ENCODE measurements at places on chromosomes 5 and 9. TPM values are rescaled to one million over a fixed set of nuclear protein-coding genes. Genes with fewer than 3 reads are reported as not detected.
A peak's percentile ranks its signal among the peaks of the same experiment; 100 is the strongest.

DNA sequence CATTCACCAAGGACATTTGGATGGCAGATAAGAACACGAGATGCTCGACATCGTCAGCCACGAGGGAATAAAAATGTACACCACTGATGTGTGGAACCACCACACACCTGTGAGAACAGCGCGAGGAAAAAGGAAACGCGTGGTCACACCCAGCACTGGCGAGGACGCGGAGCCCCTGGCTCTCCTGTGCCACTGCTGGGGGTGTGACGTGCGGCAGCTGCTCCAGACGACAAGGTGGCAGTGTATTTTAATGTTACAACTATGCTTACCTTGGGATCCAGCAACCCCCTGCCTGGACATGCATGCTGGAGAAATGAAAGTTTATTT lies 13.6 kb upstream of the CEP72 start:
- no peaks in the 10 kb centered on the region for H3K36me3 ChIP-seq
- H3K4me3 ChIP-seq: no peak overlapping the region
- peaks cover 73% of the 10 kb centered on the region for H3K27me3 ChIP-seq
- no peak overlapping the region for H3K27ac ChIP-seq
- no peaks in the 10 kb centered on the region for H3K4me1 ChIP-seq
- DNase-seq: no peak

The HAND1 gene
- total RNA-seq: not detected

DNA sequence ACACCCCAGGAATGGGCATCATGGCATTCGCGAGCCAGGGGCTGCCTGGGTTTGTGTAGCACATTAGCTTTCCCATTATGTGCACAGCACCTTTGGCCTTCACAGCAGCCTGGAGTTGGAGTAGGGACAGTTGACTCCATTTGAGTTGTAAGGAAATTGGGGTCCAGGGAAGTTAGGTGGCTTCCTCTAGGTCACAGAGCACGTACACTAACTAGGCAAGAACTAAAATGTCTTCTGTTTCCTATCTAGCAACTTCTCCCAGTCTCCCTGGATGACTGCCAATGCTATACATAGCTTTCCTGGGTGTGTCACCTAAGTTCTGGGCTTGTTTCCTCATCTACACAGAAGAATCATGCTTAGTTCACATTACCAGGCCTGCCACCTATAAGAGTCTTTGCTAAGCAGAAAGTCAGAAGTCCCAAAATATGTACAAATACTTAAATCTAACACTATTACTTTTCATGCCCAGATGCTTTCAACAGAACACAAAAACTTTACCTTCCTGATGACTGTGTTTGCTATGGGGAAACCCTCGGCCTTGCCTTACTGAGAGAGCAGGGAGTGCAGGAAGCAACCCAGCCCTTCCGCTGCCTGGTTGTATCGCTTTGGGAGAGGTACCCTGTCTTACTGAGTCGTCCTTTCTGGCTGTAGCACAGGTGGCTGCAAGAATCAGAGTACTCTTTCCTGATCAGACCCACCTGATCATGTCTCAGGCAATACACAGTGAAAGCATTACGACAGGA lies 12.0 kb downstream of the MACROH2A1 start:
- H3K4me3 ChIP-seq: peak overlapping the region; percentile 46
- peaks cover 65% of the 10 kb centered on the region for H3K36me3 ChIP-seq
- DNase-seq: peak; percentile 100
- peak overlapping the region; percentile 89 for H3K27ac ChIP-seq
- H3K27me3 ChIP-seq: no peaks in the 10 kb centered on the region

GRCh38 chr5:132559383-132560060 lies 2.7 kb downstream of the RAD50 start:
- H3K4me3 ChIP-seq: peak overlapping the region; percentile 12
- no peak overlapping the region for H3K27ac ChIP-seq
- peaks cover 16% of the 10 kb centered on the region for H3K4me1 ChIP-seq
- no peak for DNase-seq
- no peaks in the 10 kb centered on the region for H3K27me3 ChIP-seq

GRCh38 chr5:153998010-153998409 lies 40.7 kb downstream of the FAM114A2 start:
- no peak for DNase-seq
- no peak overlapping the region for H3K27ac ChIP-seq
- H3K27me3 ChIP-seq: no peaks in the 10 kb centered on the region
- H3K4me1 ChIP-seq: no peaks in the 10 kb centered on the region

GRCh38 chr9:87211669-87212068 lies 264.4 kb upstream of the GAS1 start:
- H3K36me3 ChIP-seq: no peaks in the 10 kb centered on the region
- peak overlapping the region; percentile 76 for H3K27ac ChIP-seq
- no peaks in the 10 kb centered on the region for H3K27me3 ChIP-seq
- H3K4me1 ChIP-seq: peaks cover 17% of the 10 kb centered on the region

- H3K27ac ChIP-seq: peak overlapping the region; percentile 90
- no peaks in the 10 kb centered on the region for H3K27me3 ChIP-seq
- H3K36me3 ChIP-seq: peaks cover 22% of the 10 kb centered on the region
- H3K4me1 ChIP-seq: peaks cover 44% of the 10 kb centered on the region
- DNase-seq: peak; percentile 44
These were observed 353 bp downstream of the SH3PXD2B start for GRCh38 chr5:172453986-172454357.

The SPINK5 gene
- total RNA-seq: 3.1 TPM

DNA sequence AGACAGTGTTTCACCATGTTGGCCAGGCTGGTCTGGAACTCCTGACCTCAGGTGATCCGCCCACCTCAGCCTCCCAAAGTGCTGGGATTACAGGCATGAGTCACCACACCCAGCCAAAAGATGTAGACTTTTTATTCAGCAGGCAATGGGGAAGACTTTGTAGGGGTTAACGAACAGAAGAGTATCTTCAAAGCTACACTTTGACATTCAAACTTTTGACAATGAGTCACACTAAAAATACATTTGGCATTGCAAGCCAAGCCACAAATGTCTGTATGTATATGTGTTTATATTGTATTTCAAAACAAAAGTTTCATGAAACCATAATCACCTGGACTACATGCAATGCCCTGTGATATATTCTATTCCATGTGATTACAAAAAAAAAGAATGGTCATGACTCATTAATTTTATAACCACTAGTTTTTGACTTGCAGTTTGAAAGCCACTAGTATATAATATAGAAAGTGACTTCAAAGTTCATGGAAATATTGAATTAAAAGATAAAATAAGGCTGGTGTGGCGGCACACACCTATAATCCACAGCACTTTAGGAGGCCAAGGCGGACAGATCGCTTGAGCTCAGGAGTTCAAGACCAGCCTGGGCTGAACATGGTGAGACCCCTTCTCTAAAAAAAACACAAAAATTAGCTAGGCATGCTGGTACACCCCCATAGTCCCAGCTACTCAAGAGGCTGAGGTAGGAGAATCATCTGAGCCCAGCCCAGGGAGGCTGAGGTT lies 8.3 kb downstream of the DIMT1 start:
- peaks cover 91% of the 10 kb centered on the region for H3K36me3 ChIP-seq
- no peak overlapping the region for H3K4me3 ChIP-seq
- peak; percentile 76 for DNase-seq
- peaks cover 10% of the 10 kb centered on the region for H3K4me1 ChIP-seq
- H3K27ac ChIP-seq: no peak overlapping the region

The ADAMTS6 gene
- total RNA-seq: 17.8 TPM

DNA sequence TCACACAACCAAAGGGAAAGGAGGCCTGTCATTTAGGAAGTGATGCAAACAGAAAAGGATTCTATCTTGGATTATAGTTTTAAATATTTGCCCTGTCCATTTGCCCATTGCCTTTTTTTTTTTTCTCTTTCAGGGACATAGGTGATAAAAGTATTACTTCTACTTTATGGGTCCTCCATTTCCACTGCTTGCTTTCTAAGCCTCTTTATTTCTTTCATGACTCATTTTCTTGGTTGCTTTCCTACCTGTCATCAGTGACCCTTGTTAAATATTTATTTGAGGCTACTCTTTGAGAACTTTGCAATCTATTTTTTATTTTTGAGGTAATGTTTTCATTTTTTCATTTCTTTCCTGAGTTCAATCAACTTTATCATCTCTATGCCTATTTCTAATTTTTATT lies 522.9 kb upstream of the ARRDC3 start:
- peaks cover 58% of the 10 kb centered on the region for H3K27me3 ChIP-seq
- H3K27ac ChIP-seq: no peak overlapping the region
- H3K36me3 ChIP-seq: no peaks in the 10 kb centered on the region
- no peak overlapping the region for H3K4me3 ChIP-seq

DNA sequence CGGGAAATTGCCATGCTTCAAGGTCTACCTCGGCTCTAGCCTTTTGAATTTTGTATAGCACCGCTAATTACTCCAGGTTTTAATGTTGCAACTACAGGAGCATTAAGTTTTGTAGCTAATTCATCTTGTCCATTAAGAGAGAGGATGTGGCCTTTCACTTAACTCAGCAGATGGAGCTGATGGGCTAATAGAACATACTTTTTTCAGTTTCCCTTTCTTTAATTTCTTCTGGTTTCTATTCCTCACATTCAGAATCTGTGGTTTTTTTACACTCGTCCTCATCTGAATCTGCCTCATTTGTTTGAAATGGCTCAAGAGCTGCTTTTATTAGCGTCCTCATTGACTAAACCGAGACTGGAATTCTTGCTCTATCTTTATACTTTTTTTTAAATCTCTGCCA lies 2085.7 kb upstream of the C9orf72 start:
- no peak overlapping the region for H3K4me3 ChIP-seq
- H3K4me1 ChIP-seq: peaks cover 5% of the 10 kb centered on the region

DNA sequence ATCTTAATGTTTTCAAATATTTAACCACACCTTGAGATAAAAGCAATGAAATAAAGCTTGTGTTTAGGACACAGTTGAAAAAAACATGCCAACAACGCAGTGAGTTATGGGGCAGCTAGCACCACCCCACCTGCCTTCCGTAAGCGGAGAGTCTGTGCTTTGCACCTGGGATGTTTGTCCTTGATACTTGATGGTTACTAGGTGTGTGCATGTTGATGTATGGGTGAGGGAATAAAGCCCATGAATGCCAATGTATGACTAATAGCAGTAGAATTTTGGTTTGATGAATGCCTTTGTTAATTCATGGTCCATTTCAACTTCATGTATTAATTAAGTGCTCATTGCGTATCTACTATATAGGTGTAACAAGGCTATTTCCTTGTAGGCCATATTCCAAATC lies 74.0 kb downstream of the PCSK5 start:
- no peaks in the 10 kb centered on the region for H3K4me1 ChIP-seq
- H3K36me3 ChIP-seq: no peaks in the 10 kb centered on the region
- H3K27ac ChIP-seq: no peak overlapping the region
- H3K4me3 ChIP-seq: no peak overlapping the region
- H3K27me3 ChIP-seq: no peaks in the 10 kb centered on the region
- DNase-seq: peak; percentile 8

DNA sequence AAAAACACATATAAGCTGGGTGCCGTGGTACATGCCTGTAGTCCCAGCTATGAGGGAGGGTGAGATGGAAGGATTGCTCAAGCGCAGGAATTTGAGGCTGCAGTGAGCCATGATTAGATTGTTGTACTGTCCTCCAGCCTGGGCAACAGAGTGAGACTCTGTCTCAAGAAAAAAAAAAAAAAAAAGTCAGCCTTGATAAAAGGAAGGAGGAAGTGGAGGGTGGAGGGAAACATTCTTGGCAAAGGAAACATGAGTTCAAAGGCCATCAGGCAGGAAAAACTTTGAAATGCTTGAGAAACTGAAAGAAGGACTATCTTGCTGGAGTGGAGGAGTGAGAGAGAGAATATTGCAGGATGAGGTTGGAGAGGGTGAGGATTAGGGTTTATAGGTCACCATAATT lies 18.3 kb upstream of the ANKHD1 start:
- DNase-seq: no peak
- H3K4me1 ChIP-seq: peaks cover 5% of the 10 kb centered on the region
- no peaks in the 10 kb centered on the region for H3K36me3 ChIP-seq
- no peak overlapping the region for H3K27ac ChIP-seq
- no peaks in the 10 kb centered on the region for H3K27me3 ChIP-seq

DNA sequence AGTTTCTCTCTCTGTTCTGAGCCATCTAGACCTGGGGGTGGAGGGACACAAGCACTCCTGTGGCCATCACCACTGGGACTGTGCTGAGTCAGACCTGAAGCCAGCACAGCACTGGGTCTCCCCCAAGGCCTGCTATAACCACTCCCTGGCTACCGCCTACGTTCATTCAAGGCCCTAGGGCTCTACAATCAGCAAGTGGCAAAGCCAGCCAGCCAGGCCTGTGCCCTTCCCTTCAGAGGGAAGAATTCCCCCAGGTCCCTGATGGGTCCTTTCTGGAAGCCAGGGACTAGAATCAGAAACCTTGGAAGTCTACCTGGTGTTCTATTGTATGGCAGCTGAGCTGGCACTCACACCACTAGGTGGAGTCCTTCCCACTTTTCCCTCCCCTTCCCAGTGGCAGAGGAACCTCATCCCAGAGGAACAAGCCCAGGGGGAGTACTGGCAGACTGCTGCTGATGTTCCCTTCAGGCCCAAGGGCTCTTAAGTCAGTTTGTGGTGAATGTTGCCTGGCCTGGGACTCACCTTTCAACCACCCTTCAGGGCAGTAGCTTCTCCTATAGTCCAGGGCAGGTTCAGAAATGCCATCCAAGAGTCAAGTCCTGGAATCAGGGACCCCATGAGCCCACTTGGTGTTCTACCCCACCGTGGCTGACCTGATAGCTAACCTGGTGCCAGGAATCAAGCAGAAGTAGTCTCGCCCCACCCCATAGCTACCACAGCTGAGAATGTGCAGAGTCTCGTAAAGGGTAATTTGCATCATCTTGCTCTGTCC lies 20.0 kb downstream of the JMY start:
- peaks cover 17% of the 10 kb centered on the region for H3K4me1 ChIP-seq
- no peaks in the 10 kb centered on the region for H3K27me3 ChIP-seq
- peak overlapping the region; percentile 49 for H3K27ac ChIP-seq
- H3K36me3 ChIP-seq: peaks cover 16% of the 10 kb centered on the region

DNA sequence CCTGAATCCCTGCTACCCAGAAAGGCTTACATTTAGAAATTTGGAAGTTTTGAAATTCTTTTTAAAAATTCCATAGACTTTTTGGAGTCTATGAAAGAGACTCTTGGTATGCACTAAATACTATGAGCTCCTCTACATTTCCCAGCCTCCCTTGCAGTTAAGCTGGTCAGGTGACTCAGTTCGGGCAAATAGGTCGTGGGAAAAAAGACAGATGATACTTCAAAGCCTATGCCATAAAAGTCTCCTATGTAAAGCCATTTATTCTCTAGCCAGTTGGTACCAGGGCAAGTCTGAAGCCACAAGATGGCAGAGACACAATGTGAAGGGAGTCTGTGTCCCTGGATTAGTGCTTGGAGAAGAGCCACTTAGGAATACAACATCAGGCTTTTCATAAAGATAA lies 101.8 kb downstream of the BOD1 start:
- no peaks in the 10 kb centered on the region for H3K27me3 ChIP-seq
- DNase-seq: peak; percentile 14
- no peaks in the 10 kb centered on the region for H3K36me3 ChIP-seq
- no peak overlapping the region for H3K27ac ChIP-seq
- H3K4me1 ChIP-seq: no peaks in the 10 kb centered on the region
- H3K4me3 ChIP-seq: no peak overlapping the region

The CDX1 gene
- not detected for total RNA-seq

The SNX2 gene
- 94.9 TPM for total RNA-seq

GRCh38 chr9:98168941-98169488 lies 23.4 kb downstream of the CORO2A start:
- H3K4me3 ChIP-seq: no peak overlapping the region
- H3K36me3 ChIP-seq: no peaks in the 10 kb centered on the region
- H3K27me3 ChIP-seq: no peaks in the 10 kb centered on the region
- H3K27ac ChIP-seq: peak overlapping the region; percentile 91

All from MCF 10A (cell line).